Fibroblast of the aortic adventitia (primary cell): ENCODE measurements at places on chromosomes 1 and 21. TPM values are rescaled to one million over a fixed set of nuclear protein-coding genes. Genes with fewer than 3 reads are reported as not detected.

The HSD11B1 gene
- 6.3 and 33.3 TPM in 2 replicates for total RNA-seq

The GADD45A gene
- 40.9 and 145 TPM in 2 replicates for total RNA-seq

The TSTD1 gene
- 0.90 TPM in 1 of 2 replicates, not detected in the other for total RNA-seq

DNA sequence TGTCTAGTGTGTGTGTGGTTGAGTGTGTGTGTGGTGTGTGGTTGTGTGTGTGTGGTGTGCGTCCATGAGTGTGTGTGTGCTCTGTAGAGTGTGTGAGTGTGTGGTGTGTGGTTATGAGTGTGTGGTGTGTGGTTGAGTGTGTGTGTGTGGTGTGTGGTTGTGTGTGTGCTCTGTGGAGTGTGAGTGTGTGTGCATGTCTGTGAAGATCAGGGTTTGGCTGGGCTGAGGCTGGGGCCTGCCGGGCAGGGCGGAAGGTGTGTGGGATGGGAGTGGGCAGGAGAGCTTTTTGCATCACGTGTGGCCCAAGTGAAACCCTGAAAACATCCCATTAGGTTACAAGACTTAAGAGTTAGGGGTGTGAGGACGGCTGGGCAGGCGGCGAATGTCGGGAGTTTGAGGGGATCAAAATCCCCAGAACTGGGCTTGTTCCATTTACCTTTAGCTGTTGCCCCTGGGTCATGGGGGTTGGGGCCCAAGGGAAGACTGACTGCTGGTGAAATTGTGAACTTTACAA lies 2.9 kb upstream of the FCMR start:
- DNase-seq, result no peak

- DNase-seq, result no peak
Observed at GRCh38 chr1:98870959-98871903, 133.4 kb downstream of the PLPPR5 start.

DNA sequence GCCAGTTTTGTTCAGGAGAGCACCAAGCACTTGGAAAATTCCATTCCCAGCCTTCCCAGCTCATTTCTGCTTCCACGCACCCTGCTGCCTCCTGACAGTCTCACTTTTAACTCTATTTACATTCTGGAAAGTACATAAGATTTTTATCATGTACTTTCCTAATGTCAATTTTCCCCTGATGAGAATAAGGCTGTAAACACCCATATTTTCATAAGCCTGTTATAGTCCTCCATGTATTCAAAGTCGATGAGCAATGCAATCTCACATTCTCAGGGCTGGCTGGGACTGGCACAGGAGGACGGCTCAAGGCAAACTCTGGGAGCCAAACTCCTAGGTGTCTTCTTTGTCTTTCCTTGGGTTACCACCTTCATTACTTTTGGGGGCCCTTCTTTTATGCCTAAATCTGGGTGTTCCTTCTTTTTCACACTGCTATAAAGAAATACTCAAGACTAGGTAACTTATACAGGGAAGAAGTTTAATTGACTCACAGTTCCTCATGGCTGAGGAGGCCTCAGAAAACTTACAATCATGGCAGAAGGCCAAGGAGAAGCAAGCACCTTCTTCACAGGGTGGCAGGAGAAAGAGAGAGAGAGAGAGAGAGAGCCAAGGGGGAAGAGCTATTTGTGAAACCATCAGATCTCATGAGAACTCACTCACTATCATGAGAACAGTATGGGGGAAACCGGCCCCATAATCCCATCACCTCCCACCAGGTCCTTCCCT lies 94.6 kb downstream of the IGSF21 start:
- DNase-seq, result no peak

GRCh38 chr1:168824418-168825065 lies 95.5 kb upstream of the DPT start:
- no peak for DNase-seq

GRCh38 chr1:114207635-114208034 lies 54.0 kb upstream of the SYT6 start:
- DNase-seq, result no peak
